ENCODE measurements at places on chromosomes 16 and 17.

DNA sequence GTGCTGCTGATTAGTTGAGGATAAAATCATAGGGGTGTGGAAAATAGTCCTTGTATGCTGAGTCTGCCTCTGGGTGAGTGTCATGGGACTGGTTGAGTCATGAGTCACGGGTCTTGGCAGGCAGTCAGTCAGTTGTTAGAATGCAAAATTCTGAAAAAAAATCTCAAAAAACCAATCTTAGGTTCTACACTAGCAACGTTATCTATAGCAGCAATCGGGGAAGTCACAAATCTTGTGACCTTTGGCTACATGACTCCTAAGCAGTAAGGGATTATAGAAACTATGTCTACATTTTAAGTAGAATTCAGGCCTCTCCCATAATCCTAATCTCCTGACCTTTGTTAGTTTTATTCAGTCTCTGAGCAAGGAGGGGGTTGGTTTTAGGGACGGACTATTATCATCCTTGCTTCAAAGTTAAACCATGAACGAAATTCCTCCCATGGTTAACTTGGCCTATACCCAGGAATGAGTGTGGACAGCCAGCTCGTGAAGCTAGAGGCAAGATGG, 18.0 kb upstream of the PMFBP1 start:
- DNase-seq, result no peak

- DNase-seq, result no peak
Measured at GRCh38 chr17:36608280-36608679, 6.9 kb downstream of the MRM1 start.

GRCh38 chr17:15444805-15445204, 22.6 kb downstream of the CDRT4 start:
- peak; percentile 40 for DNase-seq

GRCh38 chr17:28334666-28335200, 539 bp downstream of the IFT20 start:
- DNase-seq, result peak; percentile 27

DNA sequence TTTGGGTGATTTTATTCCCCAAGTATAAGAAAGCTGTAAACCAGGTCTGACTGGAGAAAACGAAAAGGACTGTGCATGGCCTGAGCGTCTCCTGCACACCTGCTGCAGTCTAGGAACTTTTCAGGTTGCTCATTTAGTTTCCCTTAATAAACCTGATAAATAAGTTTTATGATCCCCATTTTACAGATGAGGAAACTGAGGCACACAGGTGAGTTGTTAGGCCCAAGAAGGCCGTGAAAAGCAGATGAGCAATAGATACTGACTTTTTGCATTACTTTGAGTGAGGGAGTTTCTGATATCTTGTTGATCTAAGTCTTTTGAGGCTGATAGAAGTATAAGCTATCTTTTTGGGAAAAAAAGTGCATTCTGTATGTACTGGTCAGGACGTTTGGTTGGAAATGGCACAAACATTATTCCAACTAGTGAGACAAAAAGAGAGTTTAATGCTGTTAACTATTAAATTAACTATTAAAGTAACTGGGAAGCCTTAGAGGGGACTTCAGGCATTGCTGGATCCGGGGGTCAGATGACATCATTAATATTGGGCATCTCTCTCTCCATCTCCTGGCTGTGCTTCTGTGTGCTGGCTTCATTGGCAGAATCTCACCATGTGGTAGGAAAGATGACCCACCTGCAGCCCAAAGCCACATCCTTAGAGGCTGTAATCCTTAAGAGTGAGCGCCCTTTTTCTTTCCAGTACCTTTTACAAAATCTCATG, 163.4 kb downstream of the CMIP start:
- no peak for DNase-seq

- DNase-seq, result no peak
Measured at GRCh38 chr16:64453646-64454045, 668.2 kb downstream of the CDH11 start.

DNA sequence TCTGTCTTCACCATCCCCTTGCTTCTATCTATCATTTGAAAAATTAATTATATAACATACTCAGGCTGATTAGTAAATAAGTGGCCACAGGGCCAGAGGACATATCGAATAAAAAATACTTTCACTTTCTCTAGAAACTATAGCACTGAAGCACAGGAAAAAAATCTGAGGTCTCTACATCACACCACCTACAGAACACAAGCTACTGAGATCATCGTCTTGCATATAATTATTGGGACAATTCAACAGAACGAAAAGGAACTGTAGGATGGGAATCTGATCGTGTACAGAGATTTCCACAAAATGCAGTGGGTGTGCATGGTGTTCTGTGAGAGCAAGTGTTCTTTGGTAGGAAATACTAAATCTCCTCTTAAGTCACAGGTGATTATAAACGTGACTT, 289.6 kb upstream of the ERCC4 start:
- DNase-seq, result no peak

- no peak for DNase-seq
Measured at GRCh38 chr16:30619638-30620037, 9.4 kb upstream of the ZNF689 start.

DNA sequence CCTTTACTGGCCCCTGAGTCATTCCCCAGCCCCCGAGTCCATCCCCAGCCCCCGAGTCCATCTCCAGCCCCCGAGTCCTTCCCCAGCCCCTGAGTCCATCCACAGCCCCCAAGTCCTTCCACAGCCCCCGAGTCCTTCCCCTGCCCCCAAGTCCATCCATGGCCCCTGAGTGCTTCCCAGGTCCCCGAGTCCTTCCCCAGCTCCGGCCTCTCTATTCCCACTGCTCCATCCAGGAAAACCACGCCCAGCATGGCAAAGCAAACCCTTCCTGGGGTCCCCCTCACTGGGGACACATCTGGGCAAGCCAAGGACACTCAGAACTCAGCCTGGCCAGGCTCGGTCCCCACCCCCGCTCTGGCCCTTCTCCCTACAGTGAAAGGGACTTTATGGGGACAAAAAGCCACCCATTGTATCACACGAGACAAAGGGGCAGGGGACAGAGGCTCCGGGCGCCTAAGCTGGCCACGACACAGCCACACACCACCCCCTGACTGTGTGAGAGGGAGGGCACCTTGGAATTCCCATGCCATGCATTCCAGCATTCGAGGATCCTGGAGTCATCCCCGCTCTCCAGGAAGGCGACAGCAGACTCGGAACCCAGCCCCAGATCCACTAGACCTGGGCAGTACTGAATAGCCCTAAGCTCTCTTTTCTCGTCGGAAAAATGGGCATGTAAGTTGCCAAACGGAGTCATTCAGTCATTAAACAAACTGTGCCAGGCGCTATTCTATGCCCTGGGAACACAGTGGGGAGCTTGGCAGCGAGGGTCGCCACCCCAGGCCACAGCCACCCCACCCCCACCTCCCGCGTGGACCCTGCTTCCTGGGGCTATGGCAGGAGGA, 14.0 kb downstream of the PLLP start:
- DNase-seq, result no peak

- DNase-seq, result no peak
Measured at GRCh38 chr17:47687328-47687690, 6.7 kb upstream of the TBKBP1 start.

DNA sequence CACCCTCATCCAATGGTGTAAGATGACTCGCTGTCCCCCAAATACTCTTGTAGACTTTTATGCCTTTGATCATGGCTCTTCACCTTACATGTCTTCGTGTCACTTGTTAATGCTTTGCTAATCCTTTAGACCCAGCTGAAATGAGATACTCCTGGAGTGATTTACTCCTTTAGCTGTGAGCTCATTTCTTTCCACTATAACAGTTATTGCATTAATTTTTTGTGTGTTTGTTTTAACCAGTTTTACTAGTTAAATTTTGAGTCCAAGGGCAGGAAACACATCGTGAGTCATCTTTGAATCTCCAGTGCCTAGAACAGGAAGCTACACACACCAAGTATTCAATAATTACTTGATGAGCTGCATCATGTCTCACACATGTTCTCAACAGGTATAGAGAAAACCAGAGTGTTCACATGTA, 6.5 kb upstream of the CTCF start:
- DNase-seq, result peak; percentile 30

DNA sequence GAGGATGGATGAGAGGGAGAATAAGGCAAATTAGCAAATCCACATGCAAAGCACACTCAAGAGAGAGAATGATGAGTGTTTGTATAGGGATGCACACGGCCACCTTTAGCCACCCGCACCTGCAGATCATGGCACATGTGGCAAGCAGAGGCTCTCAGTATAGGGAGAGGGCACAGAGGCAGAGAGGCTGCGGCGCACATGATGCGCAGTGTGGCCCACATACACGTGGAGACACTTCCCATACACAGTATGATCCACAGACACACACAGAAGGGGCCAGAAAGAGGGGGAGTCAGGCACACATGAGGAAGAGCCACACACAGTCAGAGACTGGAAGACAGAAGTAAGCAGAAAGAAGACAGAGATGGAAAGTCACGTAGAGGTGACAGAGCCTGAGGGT, 6.5 kb upstream of the CHD3 start:
- DNase-seq, result no peak

DNA sequence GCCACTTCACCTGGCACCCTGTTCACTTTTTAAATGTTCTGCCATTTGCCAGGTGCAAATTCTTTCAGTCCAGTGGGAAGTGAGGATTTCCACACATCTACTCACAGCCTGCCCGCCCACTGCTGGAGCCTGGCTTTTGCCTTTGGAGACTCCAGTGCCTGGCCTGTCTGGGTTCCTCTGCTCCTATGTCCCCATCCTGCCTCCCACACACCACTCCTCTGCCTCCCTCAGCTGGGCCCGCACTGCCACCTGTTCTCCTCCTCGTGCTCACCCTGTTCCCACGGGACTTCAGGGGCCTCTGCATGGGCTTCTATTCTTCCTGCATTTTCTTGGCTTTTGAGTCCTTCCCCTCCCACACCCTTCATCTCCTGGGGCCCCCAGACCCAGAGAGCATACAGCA, 7.9 kb upstream of the NDRG4 start:
- DNase-seq, result no peak

- no peak for DNase-seq
Measured at GRCh38 chr16:86191663-86192062, 292.7 kb downstream of the IRF8 start.

GRCh38 chr17:28716740-28717577, 709 bp downstream of the RAB34 start:
- no peak for DNase-seq

DNA sequence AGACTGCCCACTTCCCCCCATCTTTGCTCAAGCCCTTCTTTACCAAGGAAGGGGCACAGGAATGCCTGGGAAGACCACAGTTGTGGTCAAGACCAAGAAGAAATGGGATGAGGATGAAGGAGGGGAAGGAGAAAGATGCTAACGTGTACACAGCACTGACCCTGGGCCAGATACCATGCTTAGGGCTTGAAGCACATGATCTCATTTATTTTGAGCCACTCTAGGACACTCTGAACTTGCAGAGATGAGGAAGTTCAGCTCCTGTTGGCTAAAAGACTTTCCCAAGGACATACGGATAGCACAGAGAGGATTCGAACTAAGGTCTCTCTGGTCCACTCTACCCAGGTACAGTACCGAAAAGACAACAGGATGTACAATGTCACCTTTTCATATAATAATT, 42.6 kb downstream of the PIK3R5 start:
- no peak for DNase-seq

GRCh38 chr17:34228781-34229180, 26.3 kb upstream of the CCL2 start:
- no peak for DNase-seq

DNA sequence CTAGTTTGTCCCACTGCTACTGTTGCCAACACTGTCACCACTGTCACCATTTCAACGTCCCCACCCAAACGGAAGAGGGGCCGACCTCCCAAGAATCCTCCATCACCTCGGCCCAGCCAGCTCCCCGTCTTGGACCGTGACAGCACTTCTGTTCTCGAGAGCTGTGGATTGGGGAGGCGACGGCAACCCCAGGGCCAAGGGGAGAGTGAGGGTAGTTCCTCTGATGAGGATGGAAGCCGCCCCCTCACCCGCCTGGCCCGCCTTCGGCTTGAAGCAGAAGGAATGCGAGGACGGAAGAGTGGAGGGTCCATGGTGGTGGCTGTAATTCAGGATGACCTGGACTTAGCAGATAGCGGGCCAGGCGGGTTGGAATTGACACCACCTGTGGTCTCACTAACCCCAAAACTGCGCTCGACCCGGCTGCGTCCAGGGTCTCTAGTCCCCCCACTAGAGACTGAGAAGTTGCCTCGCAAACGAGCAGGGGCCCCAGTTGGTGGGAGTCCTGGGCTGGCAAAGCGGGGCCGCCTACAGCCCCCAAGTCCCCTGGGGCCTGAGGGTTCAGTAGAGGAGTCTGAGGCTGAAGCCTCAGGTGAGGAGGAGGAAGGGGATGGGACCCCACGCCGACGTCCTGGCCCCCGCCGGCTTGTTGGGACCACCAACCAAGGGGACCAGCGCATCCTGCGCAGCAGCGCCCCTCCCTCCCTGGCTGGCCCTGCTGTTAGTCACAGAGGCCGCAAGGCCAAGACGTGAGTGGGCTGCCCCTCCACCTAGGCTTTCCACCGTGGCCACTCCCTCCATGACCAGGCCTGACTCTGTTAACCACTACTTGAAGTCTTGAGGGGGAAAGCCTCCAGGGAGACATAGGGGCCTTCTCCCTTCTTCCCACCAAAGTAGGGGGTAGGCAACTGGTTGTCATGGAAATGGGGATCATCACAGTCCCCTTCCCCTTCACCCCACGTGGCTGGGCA, 9.0 kb upstream of the PHKG2 start:
- no peak for DNase-seq

DNA sequence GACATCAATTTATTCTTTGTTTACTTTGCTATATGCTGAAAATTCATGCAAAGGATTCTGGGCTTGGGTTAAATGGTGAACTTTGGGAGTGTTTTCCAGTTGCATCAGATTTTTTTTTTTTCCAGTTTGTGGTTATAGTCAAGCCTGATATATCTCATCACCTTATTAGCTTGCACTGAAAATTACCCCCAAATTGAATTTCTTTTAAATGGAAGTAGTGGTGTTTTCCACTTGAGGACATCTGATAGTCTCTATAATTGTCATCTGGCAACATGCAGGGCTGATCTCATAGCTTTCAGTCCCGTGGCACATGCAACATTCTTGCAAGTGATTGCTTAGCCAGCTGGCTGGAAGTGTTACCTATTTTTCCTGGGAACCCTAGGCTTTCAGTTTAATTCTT, 4.7 kb upstream of the KRTAP3-1 start:
- DNase-seq, result no peak

DNA sequence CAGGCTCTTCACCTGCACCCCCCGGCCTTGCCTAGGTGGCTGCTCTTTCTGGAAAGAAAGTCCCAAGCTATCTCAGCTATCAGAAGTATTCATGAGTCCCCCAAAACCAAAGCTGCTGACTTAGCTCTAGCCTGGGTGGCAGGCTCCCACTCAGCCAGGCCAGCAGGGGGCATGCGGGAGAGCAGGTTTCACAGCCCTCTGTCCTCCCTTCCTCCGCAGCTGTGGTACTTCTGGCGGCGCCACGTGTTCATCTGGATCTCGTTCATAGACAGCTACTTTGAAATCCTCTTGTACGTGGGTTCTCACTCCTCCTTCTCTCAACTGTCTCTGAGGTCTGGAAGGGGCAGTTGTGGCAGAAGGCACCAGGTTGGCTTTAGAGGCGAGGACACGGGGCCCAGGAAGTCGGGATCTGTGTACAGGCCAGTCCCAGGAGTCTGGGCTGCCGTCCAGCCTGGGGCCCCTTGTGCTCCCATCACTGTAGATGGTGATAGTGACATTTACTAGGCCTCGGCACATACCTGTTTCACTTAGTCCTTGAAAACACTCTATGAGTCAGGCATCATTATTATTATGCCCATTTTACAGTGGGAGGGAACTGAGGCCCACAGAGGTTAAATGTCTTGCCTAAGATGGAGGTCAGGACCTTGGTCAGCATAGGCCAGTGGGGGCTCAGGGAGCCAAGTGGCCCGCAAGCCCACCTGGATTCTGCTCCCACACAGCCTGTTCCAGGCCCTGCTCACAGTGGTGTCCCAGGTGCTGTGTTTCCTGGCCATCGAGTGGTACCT, 12.9 kb downstream of the TRPV2 start:
- peak; percentile 42 for DNase-seq

- no peak for DNase-seq
Measured at GRCh38 chr17:65593855-65594845, 32.7 kb upstream of the AXIN2 start.

Measured in activated CD4-positive, alpha-beta T cell treated with anti-CD3 and anti-CD28 coated beads, Interleukin-2, amount 10 ng/mL, durations not matched to agents 7 days and 5 days (primary cell).